Esophagus mucosa (tissue), 1 donor: ENCODE measurements at places on chromosomes 4 and X. TPM values are rescaled to one million over a fixed set of nuclear protein-coding genes. Genes with fewer than 3 reads are reported as not detected.

GRCh38 chr4:156052116-156052515 is 98.5 kb upstream of the CTSO start:
- ATAC-seq, result no peak

DNA sequence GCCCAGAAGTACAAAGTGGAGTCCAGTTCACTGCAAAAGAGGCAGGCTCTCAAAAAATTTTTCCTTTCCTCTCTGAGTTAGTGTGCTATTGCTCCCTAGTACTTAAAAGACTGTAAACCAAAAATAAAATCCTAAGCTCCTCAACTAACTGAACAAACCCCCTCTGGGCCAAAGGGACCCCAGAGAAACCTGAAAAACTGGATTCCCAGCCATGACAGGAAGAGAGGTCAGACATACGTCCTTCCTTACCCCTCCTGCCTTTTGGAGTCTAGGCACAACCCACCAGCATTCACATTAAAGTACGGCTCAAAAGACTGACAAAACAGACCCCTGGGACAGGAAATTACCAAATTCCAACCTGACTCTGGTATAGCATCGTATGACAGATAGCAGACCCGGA is 957.9 kb upstream of the PRKX start:
- no peak for ATAC-seq

DNA sequence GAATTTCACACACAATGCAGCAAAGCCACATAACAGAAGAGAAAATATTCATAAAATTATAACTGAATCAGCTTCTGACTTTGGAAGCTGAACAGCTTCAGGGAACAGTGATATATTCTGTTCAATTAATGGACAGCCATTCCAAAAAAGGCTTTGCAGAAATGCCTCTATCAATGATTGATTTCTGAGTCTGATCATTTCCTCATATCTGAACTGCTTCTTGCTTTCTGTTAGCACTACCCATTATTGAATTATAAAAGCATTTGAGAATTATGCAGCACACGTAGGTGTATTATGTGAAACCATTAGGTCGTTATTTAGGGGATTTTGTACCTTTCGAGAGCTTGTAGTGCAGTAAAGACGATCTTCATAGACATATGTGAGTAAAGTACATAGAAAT is 159.6 kb downstream of the STIM2 start:
- ATAC-seq, result no peak

DNA sequence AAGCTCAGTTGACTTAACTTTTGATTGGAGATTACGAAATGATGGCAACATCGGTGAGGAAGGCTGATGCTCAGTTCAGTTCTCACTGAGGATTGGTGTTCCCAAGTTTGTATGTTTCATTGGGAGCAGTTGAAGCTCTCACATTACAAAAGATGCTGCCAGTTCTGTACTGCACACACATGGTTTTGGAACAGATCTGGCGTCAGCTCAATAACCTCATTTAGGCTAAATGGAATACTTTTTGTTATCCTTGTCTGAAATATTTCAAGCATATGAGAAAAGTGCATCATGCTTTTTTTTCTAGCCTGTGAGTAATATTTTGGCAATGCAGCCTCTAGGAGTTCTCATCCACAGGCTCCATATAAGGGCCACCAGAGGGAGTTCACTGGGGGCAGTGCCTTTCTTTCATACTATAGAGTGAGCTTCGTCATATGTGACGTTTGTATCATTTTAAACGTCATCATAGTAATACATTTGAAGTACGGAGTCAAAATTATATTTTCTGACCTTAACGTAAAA is 4.1 kb downstream of the ENPEP start:
- ATAC-seq, result no peak

Gene FDCSP
- 53.0 TPM for total RNA-seq

DNA sequence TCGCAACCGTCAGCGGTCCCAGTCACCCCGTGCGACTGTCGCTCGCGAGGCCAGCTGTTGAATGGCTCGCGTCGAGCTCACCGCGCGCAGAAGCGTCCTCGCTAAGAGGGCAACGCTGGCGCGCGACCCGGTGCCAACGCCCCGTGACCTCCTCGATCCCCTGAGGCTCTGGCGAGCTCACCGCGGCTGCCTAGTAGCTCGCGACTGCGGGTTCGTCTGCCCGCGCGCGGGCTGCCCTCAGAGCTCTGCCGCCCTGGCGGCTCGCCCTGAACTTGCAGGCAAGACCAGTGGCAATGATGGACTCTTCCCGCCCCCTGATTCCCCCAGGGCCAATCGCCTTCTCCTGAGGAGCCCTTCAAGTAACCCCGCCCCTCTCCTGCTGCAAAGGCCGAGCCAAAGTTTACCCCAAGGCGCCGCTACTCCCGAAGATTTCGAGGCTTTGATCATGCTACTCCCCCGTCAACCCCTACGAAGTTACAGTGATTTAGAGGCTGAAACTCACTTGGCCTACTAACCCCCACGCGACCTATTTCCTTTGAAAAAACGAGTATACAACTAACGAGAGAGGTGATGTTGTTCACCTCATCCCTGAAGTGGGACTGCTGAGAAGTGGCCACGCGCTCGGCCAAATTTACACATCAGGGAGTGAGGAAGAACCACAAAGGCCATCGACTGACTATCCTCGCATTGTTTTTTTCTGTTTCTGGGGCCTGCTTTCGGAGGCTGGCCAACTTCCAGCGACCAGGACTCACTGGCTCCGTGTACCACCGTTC is 37.5 kb downstream of the PGRMC1 start:
- peak; percentile 51 for ATAC-seq

- ATAC-seq, result no peak
Observed at GRCh38 chrX:68376373-68376772, 56.9 kb downstream of the OPHN1 start.

DNA sequence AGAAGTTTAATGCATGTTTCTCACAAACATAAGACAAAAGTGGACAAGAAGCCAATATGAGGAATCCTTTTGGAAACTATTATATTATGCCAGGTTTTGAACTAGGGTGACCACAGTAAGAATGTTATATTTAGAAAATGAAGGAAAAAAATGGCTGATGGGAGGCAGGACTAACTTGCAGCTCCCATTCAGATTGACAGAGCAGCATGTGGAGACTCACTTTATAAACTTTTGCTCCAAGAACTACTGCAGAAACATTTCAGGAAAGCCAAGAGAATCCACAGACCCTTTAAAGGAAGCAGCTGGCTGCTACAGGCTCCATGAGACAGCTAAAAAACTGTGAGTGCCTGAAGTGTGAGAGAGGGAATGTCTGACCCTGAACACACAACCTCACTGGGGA is 738.6 kb upstream of the GRIA3 start:
- no peak for ATAC-seq

DNA sequence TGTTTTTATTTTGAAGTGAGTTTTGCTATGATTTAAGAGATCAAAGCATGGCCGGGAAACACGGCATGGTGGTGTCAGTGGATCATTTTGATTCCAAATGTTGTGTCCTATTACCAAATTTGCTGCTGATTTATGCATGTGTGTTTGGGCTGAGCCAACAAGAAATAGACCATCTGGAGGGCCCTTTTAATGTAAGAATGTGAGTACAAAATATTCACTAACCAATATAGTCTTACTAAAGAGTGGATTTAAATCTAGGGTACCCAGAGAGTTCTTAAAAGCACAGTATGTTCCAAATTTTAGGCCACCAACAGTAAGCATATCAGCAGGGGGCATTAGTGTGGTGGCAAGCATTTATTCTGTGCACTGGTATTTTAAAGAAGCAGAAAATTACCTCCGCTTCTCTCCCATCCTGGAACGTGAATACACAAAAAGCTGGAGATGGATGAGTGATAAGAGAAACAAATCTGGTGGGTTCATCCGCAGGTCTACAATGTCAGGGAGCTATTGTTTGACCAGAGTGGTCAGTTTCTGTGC is 444.4 kb upstream of the IGFBP7 start:
- ATAC-seq, result no peak

- ATAC-seq, result no peak
Observed at GRCh38 chrX:108285918-108286317, 152.3 kb downstream of the COL4A6 start.

Gene UGT2A2
- not detected for total RNA-seq

GRCh38 chrX:107454302-107454701 is 4.8 kb downstream of the FRMPD3 start:
- ATAC-seq, result peak; percentile 83

Gene CXorf65
- total RNA-seq, result not detected

DNA sequence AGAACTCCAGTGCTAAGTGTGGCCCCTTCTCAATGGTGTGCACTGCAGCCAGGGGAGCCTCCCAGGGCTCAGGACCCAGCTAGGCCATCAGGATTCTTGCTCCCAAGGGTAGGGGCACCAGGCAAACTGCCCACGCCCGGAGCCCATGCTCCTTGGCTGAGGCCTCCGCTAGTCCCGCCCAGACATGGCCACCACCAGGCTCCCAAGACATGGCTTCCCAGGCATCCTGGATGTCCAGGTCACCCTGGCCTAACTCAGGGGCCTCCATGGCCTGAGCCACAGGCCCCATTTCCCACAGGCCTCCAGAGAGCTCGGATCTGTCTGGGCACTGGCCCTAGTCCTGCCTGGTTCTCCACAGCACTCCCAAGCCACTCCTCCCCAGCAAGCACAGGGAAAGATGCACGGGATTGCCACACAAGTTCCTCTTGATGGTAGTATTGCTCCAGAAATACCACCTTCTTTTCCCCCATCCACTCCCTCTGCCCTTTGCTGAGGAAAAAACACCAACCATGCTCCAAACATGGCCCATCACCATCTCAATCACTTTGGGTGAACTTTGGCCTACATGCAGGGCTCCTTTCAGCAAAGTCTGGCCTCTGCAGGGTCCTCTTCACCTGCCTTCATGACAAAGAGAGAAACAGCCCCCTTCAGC is 274.7 kb upstream of the AGTR2 start:
- no peak for ATAC-seq

DNA sequence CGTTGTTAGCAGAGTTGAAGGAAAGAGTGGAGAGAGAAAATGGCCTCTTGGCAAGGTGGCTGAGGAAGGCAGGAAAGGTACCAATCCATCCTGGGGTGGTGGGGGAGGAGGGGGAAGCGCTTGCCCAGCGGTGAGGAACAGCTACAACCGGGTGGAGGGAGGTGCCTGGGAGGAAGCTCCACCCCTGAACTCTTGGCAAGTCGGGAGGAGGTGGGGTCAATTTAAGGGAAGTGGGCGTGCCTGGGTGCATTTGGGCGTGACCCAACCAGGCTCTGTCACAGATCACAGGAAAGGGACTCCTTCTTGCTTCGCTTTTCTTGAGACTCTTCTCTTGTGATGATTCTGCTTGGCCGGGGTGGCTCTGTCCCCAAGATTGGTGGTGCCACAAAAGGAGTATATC is 41.7 kb downstream of the BCORL1 start:
- peak; percentile 93 for ATAC-seq

Gene AGA
- total RNA-seq, result 20.6 TPM

GRCh38 chr4:136861091-136861490 is 671.2 kb downstream of the PCDH18 start:
- ATAC-seq, result no peak

GRCh38 chrX:45956191-45956870 is 588.9 kb downstream of the ZNF674 start:
- ATAC-seq, result no peak

Gene WAS
- 1.2 TPM for total RNA-seq

Gene COL4A5
- total RNA-seq, result 18.9 TPM

DNA sequence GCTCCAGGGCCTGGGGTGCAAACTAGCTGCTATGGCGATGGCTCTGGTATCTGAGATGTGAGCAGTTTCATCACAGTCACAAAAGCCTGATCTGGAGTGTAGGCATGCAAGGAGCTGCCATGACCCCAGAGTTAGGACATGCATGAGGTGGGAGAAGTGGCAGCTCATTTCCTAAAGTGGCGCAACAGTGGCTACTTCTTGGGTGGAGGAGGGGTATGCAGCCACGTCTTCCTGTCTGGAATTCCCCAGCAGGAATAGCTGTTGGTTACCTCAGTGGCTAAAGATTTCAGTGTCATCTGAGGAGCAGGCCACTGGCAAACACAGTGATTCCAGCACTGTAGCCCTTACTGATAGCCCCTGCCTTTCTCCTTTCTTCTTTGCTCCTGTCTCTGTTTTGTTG is 1382.5 kb downstream of the C4orf33 start:
- no peak for ATAC-seq

Gene CLCN4
- total RNA-seq, result 0.84 TPM

GRCh38 chrX:69036674-69037573 is 128.3 kb downstream of the PJA1 start:
- no peak for ATAC-seq

DNA sequence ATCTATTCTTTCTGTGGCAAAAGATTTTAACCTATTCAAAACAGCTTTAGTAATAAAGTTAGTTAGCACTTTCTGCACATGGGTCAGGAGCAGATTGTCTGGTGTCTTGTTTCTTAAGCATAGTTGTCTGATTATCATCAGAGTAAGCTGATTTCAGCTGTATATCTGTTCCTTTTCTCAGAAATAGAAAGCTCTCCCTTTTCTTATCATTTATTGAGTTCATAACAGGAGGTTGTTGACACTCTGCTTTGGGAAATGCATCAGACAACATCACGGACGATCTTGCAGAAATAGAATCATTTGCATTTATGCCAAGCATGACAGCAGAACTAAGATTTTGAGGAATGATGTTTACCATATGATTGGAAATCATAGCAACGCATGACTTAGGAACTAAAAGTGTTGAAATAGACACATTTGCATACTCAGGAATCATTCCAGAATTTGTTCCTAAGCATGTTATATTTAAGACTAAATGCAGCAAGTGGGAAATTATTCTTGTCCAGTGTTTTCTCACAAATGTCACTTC is 66.7 kb downstream of the RBMX2 start:
- ATAC-seq, result no peak

GRCh38 chr4:169766741-169767140 is 9.0 kb upstream of the HPF1 start:
- no peak for ATAC-seq

Gene SERPINA7
- not detected for total RNA-seq

DNA sequence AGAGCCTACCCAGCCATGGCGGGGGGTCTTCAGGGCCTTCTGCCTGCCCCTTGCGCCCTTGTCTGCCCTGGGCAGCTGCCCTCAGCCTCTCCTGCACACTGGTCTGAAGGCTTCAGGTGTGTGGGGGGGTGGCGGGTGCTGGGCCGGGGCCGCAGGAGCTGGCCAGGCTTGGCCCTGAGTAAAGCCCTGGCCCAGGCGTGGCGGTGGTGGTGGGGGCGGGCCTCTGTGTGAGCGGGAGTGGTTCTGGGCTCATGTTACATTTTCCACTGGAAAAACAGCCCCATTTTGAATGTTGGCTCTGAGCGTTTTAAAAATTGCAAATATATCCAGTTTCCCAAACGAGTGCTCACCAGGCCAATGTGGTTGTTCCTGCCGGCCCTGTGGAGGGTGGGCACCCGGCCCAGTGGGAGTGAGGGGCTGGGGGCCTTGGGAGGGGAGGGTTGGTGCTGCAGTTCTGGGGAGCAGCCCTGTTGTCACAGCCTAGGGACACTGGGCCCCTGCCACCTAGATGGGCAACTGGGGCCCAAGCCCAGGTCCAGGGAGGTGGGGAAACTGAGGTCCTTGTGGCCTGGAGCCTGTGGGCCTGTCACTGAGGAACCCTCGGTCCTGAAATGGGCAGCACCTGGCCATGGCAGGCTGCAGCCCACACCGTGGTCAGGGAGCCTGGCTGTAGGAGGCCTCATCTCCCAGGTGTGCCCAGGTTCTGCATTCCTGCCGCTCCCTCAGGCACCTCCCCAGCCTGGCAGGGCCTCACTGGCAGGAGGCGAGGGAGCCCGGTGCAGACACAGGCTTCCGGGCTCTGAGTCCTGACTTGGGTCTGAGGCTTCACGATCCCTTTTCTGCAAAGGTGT is 28.3 kb downstream of the FGFRL1 start:
- ATAC-seq, result no peak
